ENCODE measurements at places on chromosomes 11 and 22.

DNA sequence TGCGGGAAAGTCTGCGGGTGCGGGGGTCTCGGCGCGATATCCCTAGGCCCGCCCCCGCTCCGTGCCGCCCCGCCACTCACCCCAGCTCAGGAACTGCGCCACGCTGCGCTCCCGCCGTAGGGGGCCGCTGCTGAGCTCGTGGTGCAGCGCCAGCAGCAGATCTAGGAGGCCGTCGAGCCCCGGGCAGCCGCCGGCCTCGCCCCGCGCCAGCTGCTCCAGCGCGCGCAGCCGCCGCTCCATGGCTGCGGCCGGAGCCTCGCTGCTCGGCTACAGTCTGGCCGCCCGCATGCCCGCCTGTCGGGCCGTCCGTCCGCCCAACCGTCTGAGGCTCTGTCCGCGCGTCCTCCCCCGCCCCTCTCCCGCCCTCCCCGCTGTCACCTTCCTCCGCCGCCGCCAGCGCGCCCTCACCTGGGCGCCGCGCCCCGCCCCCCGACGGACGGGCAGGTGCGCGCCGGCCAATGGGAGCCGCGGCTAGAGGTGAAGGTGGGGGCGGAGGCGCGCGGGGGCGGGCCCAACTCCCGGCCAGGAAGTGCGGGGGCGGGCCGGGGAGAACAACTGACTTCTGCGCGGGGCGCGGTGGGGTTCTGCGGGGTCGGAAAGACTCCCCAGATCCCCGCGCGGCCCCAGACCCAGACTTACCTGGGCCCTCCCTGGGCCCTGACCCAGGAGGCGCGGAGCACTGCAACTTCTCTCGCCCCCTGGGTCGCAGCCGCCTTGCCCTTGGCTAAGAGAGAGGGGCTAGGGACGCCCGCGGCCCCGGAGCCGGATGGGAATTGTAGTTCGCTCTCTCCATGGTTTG lies at the start of gene CDC42BPG:
Gene CDC42BPG, minus strand, starts transcription at position 324 of the 799 bp plus-strand sequence. Its CDS starts 84 bp downstream, at position 240.
- no peak for DNase-seq

GRCh38 chr22:20509344-20510047 lies 2.1 kb downstream of the MED15 start:
- DNase-seq: no peak

DNA sequence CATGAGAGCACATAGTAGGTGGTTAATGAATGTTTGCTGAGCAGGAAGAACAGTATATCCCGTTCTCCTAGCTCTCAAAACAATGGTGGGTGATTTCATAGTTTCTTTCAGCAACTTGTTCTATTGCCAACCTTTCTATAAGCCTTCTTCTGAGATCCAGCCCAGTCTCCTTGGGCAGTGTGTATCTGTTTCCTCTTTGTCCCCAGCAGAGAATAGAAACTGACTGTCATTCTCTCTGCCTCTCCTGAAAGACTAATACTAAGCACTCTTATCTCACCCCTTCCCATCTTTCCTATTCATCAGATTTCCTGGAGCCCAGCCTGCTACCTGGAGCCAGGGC lies 272.9 kb downstream of the ST3GAL4 start:
- no peak for DNase-seq

- DNase-seq: no peak
These were observed 159.4 kb downstream of the BUD13 start for GRCh38 chr11:116613206-116613875.

DNA sequence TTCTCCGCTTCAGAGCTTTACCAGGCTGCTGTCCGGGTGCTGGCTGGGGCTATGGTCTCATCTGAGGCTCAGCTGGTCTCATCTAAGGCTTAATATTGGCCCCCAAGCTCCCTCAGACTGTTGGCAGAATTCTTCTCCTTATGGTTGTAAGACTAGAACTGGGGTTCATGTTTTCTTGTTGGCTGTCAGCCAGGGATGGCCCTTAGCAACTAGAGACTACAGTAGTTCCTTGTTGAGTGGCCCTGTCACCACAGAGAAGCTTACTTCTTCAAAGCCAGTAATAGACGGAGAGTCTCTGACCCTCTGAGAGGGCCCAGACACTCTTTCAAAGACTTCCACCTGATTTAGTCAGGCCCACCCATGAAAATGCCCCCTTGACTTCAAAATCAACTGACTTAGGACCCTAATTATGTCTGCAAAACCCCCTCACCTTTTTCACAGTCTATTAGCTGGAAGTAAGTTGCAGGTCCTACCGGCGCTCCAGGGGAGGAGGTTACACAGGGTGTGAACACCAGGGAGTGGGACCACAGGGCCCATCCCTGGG lies 24.2 kb upstream of the TREH start:
- DNase-seq: no peak

DNA sequence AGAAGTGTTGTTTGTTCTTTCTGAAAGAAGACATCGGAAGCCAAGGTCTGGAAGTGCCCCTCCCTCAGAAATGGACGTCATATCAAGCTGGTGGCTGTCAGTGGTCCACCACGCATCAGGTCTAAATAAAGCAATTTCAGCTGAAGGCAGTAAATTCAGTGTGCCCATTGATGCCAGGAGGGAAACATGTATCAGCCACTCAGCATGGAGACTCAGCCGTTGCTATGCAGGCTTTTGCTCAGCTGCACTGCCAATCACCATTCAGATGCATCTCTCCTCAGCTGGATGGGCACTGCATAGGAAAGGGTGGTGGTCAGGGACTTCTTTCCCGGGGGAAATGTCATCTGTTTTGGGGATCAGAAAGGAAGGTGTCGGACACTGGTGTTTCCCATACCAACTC lies 878.2 kb downstream of the NTM start:
- DNase-seq: no peak

- no peak for DNase-seq
These were observed 81.8 kb upstream of the TENM4 start for GRCh38 chr11:79522626-79523025.

- no peak for DNase-seq
These were observed 13.1 kb downstream of the MS4A15 start for GRCh38 chr11:60769811-60770210.

DNA sequence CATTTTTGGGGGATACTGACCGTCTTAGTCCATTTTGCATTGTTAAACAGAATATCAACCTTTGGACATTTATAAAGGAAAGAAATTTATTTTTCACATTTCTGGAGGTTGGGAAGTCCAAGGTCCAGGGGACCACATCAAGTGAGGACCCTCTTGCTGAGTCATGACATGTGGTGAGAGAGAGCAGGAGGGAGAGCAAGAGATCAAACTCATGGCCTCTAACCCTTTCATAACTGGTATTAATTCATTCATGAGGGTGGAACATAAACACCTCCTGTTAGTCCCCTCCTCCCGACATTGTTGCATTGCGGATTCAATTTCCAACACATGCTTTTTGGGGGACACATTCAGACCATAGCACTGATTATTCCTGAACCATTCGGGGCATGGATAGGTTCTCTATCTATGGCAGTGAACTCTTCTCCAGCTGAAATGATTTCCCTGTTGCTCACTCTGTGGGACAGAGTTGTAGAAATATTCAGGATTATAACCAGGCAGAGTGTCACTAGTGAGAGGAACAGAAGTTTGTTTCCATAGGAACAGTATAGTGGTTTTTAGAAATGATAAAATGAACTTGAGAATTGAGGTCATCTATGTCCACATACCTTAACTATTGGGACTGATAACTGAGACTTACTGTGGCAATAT lies 88.2 kb upstream of the OR9Q1 start:
- DNase-seq: peak; percentile 44

GRCh38 chr22:17198170-17199002 lies 20.8 kb downstream of the ADA2 start:
- DNase-seq: no peak

DNA sequence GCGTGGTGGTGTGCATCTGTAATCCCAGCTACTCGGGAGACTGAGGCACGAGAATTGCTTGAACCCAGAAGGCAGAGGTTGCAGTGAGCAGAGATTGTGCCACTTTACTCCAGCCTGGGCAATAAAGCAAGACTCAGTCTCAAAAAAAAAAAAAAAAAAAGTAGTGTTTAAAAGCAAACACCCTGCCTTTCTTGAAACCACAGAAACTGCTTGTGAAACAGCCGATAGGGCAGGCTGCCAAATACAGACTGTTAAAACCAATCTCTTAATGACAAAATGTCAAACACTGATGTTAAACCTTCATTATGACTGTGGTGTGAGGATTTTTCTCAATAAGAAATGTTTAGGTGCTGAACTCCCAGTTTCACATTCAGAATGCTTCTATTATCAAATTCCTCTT lies 27.3 kb downstream of the MARK2 start:
- DNase-seq: no peak

DNA sequence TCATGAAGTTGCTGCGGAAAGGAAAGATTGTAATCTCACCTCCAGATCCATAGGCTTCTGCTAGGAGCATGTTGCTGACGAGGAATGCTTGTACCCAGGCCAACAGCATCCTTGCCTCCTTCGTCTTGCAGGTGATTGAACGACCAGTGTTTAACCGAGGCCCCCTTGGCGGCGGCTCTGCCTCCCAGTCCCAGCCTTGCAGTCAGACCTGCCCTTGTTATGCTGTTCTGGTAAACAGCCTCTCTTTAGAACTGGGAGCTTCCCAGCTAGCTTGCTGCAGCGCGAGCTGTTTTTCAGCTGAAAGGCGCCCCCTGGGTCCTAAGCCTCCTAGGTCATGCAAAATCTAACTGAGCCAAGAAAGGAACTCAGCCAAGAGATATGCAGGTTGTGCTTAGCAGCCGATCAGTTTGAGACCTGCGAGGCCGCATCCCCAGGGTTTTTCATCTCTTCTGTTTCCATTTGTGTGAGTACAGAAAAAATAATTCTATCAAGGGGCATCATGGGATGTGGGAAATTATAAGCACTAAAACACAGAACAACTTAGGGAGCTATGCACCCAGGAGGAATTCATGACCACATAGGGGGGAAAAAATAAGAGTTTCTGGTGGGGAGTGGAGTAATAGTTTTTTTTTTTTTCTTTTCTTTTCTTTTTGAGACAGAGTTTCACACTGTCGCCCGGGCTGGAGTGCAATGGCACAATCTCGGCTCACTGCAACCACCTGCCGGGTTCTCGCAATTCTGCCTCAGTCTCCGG lies at the start of gene PIK3IP1:
Gene PIK3IP1, minus strand, starts transcription at position 253 of the 754 bp plus-strand sequence. Its CDS starts 144 bp downstream, at position 109.
- DNase-seq: peak; percentile 94

GRCh38 chr11:80782135-80782885 lies 1341.5 kb upstream of the TENM4 start:
- DNase-seq: no peak

- peak; percentile 80 for DNase-seq
These were observed 53.8 kb upstream of the THY1 start for GRCh38 chr11:119476666-119477331.

GRCh38 chr11:116870054-116870453 lies 32.6 kb upstream of the APOA1 start:
- no peak for DNase-seq

DNA sequence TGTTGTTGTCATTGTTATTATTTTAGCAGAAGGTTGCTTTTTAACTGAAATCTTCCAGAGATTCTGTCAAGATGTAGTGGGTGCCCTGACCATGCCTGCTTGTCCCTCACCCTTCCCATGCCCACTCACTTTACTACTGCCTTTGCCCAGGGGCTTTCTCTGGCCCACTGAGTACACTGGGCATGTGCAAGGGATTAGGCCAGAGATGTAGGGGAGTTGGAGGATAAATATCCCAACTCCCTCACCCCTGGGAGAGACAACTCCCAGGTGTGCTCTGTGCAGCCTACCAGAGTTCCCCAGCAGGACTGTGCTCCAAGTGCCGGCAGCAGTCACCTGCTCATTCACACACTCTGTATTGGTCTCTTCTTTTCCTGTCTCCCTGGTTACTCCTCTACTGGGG lies 559.1 kb downstream of the MIAT start:
- no peak for DNase-seq

GRCh38 chr11:19605520-19606371 lies 106.9 kb upstream of the NAV2 start:
- peak; percentile 40 for DNase-seq

DNA sequence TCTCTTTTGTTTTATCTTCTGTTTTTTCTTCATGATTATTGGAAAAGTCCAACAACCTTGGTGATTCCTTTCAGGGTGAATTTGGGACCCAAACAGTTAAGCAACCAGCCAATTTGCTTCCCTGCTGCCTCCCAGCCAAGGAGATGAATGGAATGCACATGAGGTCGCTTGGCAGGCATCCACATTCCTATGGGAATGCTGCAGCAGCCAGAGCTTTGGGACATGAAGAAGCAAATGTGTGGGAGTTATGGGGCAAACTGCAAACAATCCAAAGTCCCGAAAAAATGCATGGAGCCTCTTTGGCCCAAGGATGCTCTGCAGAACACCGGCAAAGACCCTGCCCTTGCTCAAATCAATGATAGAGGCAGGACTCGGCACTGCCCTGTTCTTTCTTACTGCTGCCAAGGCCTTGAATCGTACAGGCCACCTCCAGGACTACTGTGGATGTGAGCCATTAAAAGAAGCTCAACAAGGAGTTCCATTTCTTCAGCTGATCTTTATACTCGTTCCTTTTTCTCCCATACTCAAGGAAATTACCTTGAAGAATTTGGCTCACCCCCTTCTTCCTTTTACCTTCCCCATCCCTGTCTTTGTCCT lies 117.3 kb upstream of the TEAD1 start:
- DNase-seq: no peak

GRCh38 chr11:112165049-112165448 lies 1.2 kb upstream of the IL18 start:
- no peak for DNase-seq

- no peak for DNase-seq
These were observed 4.0 kb upstream of the PTGDR2 start for GRCh38 chr11:60859616-60860250.

DNA sequence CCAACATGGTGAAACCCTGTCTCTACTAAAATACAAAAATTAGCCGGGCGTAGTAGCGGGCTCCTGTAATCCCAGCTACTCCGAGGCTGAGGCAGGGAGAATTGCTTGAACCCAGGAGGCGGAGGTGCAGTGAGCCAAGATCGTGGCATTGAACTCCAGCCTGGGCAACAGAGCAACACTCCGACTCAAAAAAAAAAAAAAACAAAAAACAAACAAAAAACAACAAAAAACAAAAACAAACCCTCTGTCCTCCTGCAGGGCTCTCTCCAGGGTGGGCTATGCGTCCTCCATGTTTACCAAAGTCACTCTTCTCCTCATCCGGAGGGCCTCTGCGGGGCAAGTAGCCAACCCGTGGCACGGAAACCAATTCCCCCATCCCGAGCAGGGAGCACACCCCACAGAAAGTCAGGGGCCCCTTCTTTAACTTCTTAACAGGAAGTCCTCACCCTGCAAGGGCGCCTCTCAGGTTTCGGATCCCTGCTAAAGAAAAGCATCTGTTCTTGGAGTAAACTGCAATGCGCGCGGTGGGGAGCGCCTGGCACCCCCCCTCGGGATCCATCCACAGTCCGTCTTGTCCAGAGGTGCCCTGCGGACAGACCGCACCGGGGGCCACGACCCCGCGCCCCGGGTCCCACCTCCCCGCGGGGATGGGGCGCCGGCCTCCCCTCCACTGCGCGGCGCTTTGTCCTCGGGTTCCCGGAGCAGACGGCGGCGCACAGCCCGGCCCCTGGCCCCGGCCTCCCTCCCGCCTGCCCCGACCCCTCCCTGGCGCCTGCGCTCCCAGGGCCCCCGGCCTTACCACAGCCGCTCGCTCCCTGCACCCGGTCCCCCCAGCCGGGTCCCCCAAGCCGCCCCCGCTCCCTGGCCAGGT lies 712 bp downstream of the CERK start:
- DNase-seq: no peak

GRCh38 chr11:29844701-29845379 lies 172.0 kb downstream of the KCNA4 start:
- no peak for DNase-seq

Data from vagina (tissue), 2 donors.